Stimulated activated CD4-positive, alpha-beta T cell treated with anti-CD3 and anti-CD28 coated beads, Interleukin-2, amount 100 ng/mL, for 48 hours (primary cell): ENCODE measurements at places on chromosomes 7 and 10.

DNA sequence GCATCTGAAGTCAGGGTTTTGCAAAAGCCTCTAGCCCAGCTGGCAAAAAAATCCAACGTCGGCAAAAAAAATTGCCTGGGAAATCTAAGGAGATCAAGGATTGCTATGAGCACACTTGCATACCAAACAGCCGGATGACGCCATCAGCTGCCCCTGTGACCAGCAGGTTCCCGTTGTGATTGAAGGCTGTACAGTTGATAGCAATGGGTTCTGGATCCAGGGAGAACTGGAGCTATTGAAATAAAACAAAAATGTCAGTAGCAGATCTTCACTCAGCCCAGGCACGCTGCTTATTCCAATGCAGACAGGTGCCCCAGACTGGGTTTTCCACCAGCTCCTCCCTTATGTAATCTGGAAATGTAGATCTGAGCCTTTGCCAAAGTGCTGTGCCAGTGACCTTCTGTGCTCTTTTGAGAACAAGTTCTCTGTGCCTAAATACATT is 18.7 kb upstream of the CYREN start:
- no peak for DNase-seq

DNA sequence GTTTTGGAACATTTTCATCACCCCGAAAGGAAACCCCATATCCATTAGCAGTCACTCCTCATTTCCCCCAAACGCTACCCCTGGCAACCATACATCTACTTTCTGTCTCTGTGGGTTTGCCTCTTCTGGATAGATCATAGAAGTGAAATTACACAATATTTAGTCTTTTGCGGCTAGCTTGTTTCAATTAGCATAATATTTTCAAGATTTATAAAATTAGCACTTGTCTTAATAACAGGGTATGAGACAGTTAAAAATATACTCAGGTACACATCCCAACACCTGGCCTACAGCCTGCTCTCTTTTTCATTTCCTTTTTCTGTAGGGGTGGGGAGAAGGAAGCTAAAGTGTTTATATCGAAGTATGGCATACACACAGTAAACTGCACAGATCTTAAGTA is 81.4 kb upstream of the LRGUK start:
- no peak for DNase-seq

DNA sequence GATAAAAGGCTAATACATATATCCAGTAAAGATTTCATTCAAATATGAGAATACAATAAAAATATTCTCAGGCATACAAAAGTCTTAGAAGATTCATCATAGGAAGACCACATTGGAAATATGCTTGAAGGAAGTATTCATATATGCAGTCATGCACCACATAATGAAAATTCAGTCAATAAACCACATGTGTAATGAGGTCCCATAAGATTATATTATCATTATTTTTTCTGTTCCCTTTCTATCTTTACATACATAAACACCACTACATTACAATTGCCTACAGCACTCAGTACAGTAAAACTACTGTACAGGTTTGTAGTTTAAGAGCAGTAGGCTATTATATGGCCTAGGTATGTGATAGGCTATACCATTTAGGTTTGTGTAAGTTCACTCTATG is 111.6 kb downstream of the PRTFDC1 start:
- DNase-seq = no peak

DNA sequence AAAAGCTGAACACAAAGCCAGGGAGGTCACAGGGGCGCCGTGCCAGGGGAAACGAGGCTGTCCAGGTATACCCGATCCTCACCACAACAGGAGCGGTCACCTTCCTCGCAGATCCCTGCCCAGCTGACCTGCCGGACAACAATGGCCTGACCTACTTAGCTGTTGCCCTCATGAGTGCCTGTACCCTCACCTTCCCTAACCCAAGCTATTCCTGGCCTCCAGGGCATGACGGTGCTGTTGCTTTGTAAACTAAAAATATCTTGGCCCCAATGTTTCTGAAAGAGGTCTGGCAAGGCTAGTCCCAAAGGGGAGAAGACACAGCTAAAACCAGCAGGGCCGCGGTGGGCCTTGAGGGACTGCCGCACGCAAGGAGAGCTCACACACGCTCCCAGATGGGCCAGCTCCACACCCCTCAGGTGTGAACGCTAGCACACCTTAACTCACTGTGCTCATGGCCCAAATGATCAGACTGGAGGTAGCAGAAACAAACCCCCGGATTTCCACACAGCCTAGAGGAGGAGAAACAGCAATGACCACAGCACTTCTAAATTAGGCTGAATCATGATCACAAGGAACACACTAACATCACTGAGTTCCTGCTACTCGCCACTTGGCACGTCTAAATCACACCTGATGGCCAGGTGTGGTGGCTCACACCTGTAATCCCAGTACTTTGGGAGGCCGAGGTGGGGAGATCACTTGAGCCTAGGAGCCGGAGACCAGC is 66.3 kb upstream of the CYTH3 start:
- DNase-seq = no peak

DNA sequence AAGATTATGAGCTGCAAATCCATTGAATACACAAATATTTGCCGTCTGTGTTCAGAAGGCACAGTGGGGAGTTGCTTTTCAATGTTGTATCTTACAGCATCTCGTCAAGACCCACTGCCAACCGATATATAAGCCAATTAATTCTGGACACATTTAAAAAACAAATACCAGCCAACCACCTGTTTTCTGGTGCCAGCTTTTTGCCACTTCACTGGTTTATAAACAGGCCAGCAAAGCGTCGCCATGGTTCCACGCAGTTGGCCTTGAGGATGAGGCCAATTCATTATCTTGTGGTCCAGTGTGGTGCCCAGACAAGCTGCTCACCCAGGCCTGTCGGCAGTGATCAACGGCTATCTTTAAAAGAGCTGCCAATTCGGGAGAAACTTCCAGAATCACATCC is 321.0 kb downstream of the TCERG1L start:
- no peak for DNase-seq

DNA sequence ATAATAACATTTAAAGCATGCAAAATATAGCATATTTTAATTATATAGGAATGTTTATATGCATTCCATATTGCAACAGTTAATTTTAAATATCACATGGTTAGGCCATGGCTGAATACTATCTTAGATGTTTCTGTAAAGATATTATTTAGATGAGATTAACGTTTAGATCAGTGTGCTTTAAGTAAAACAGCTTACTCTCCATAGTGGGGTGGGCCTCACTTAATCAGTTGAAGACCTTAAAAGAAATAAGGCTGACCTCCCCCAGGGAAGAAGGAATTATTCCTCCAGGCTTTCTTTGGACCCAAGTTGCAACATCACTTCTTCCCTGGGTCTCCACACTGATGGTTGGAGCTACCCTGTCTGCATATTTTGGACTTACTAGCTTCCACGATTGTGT is 1246.5 kb downstream of the TYW1 start:
- DNase-seq = no peak

- DNase-seq = no peak
Observed at GRCh38 chr7:135723411-135723810, 4.6 kb downstream of the SLC13A4 start.
